ENCODE measurements at places on chromosomes 5 and 9.

- DNase-seq = no peak
Measured at GRCh38 chr5:79484731-79485130, 29.2 kb downstream of the HOMER1 start.

GRCh38 chr5:54703565-54704255 lies 186.2 kb downstream of the SNX18 start:
- no peak for DNase-seq

- DNase-seq = no peak
Measured at GRCh38 chr5:27450607-27451006, 412.2 kb upstream of the CDH9 start.

DNA sequence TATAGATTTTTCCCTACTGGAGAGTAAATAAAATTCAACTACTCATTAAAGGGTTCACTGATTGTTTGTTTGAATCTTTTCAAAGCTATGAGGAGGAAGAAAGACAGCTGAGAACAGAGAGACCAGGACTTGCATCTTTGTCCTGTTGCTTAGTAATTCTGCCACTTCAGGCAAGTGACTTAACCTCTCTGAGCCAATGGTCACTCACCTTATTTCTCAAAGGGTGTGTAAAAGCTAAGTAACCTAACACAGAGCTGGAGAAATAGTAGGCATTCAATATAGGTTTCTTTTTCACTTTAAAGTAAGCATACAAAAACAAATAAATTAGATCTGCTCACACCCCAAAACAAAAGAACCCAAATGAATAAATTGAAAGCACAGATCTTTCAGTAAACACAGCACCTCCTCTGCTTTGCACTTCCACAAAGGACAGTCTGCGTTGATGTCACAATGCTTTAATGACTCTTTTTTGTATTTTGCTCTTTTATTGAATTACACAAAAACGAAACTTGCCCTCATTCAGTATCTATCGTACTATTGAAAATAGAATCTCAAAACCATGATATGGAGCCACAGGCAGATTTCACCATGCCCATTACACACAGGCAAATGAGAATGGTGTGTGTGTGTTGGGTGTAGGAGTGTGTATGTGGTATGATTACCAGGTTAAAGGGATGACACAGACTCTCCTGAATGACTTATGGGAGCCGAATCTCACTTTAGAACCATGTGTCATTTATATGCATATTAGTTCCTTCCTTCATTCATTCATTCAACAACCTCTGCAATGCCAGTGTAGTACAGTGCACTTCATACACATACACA lies 166.0 kb downstream of the EBF1 start:
- no peak for DNase-seq

GRCh38 chr9:109297899-109298298 lies 23.0 kb downstream of the EPB41L4B start:
- no peak for DNase-seq

DNA sequence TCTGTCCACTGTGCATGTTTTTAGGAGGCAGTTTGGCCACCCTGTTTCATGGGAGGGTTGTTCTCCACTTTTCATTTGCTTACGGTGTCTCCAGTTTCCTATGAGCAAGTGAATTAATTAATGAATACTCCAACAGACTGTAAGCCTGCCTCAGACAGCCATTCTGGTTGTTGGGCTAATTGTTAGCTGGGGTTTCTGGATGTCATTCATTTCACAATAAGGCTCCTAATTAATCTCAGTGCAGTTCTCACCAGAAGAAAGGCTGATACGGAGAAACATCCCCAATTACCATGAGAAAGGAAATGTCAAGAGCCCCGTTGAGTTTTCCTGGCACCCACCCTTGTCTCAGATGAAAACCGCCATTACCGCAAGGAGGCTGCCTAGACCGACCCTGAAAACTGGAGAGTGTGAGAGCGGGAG lies 75.8 kb downstream of the MAP1B start:
- no peak for DNase-seq

- DNase-seq = no peak
Measured at GRCh38 chr5:61597684-61598083, 265.6 kb downstream of the ZSWIM6 start.

DNA sequence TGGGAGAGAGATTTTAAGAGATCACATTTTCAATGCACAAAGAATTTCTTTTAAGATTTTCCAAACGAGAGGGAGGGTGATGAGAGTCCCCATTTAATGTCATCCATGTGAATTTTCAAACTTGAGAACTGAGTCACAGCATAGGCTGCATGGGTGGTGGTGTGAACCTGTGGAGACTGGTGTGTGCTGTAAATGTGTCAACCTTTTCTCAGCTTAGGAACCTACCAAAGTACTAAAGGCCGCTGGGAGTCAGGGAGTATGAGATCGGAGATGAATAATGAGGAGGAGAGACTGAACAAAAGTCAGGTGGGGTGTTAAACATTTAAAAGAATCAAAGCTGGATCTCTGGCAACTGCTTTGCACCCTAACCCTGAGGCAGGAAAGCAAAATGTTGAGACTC lies 7.5 kb downstream of the ALDH1A1 start:
- DNase-seq = no peak

All from stimulated activated naive CD4-positive, alpha-beta T cell treated with Interleukin-2 at 50 U/mL for 16 hours (primary cell).